Thoracic aorta (tissue), 2 donors: ENCODE measurements at places on chromosomes 1 and 21. TPM values are rescaled to one million over a fixed set of nuclear protein-coding genes. Genes with fewer than 3 reads are reported as not detected.

PSMB4 gene
- 168 TPM for total RNA-seq

FAM167B gene
- total RNA-seq = 0.78 TPM

PEF1 gene
- total RNA-seq = 99.5 TPM

LCE2B gene
- not detected for total RNA-seq

KIF21B gene
- total RNA-seq = 4.2 TPM

TLCD4 gene
- total RNA-seq = 8.0 TPM

PYHIN1 gene
- total RNA-seq = 6.5 TPM

RTCA gene
- total RNA-seq = 15.4 TPM

- DNase-seq = no peak
Observed at GRCh38 chr1:108511764-108512163, 48.1 kb upstream of the EEIG2 start.

GRCh38 chr1:218587900-218588299 lies 242.8 kb downstream of the TGFB2 start:
- DNase-seq = no peak

DNA sequence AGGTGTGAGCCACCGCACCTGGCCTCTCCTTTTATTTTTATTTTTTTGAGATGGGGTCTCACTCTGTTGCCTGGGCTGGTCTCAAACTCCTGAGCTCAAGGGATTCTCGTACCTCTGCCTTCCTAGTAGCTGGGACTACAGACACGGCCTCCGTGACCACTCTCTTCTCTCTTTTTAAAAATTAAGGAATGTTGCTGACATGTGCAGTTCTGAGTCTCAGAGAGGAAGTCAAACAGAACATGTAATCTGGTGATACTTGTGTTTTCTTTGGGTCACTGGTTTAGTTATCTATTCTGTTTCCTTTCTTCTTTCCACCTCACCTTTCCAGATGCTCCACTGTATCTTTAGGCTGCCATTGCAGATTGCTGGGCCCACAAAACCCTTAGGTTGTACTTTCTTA lies 2.7 kb downstream of the WDTC1 start:
- DNase-seq = no peak

DNA sequence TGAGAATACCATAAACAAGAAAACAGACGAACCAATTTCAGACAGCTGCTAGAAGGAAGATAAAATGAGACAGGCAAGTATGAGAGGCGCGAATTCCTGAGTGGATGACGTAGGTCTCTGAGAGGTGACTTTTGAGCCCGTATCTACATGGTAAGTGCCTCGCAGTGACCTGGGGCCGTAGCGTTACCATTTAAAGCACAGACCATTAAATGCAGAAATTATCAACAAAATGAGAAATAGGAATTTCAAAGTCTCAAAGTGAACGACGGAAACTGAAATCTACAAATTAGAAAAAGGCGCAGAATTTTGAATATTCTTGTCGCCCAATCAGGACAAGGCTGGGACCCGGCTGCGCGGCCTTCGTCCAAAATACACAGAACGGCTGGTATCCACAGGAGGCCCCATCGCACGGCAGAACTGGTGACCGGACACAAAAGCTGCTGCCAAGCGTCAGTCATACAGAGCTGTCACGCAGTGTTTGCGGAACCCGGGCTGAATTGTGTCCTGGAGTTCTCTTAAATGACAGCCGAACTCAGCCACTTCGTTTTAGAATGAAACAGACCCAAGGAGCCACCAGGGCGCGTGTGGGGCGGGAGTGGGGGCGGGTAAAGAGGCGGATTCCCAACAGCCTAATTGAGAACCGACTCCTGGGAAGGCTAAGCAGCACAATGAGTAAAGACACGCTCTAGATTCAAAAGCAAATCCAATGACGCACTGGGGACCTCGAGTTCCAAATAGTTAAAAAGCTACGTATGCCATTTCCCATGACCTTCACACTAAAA lies 13.8 kb upstream of the BOLA1 start:
- peak; percentile 66 for DNase-seq

GRCh38 chr1:156245451-156246232 lies 2.2 kb downstream of the PAQR6 start:
- no peak for DNase-seq

GRCh38 chr1:234978397-234979295 lies 150.0 kb downstream of the TOMM20 start:
- no peak for DNase-seq

- DNase-seq = no peak
Observed at GRCh38 chr1:209486861-209487593, 96.5 kb upstream of the CAMK1G start.

- no peak for DNase-seq
Observed at GRCh38 chr1:94296018-94296417, 58.6 kb upstream of the ARHGAP29 start.

DNA sequence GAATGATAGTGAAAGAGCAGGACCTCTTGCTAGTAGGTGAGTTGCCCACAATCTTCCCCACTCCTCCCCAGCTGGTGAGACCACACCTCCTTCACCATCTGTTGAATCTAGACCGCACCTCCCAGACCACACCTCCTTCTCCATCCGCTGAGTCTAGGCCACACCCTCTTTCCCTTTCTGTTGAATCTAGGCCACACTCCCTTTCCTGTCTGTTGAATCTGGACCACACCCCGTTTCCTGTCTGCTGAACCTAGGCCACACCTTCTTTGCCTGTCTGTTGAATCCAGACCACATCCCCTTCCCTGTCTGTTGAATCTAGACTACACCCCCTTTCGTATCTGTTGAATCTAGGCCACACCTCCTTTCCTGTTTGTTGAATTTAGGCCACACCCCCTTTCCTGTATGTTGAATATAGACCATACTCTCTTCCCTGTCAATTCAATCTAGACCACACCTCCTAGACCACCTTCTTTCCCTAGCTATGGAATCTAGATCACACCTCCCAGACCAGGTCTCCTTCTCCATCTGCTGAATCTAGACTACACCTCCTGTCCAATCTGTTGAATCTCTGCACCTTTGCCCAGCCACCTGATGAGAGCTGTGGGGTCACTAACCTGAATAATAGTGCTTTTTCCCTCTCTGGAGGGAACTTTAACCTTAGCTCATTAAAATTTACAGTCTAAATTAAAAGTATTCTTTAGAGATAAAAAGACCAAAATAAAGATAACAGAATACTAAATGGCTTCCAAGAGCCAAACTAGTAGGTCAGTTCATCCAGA lies 116.3 kb downstream of the DAB1 start:
- DNase-seq = no peak

GRCh38 chr21:38988509-38989378 lies 183.0 kb downstream of the ETS2 start:
- DNase-seq = no peak

DNA sequence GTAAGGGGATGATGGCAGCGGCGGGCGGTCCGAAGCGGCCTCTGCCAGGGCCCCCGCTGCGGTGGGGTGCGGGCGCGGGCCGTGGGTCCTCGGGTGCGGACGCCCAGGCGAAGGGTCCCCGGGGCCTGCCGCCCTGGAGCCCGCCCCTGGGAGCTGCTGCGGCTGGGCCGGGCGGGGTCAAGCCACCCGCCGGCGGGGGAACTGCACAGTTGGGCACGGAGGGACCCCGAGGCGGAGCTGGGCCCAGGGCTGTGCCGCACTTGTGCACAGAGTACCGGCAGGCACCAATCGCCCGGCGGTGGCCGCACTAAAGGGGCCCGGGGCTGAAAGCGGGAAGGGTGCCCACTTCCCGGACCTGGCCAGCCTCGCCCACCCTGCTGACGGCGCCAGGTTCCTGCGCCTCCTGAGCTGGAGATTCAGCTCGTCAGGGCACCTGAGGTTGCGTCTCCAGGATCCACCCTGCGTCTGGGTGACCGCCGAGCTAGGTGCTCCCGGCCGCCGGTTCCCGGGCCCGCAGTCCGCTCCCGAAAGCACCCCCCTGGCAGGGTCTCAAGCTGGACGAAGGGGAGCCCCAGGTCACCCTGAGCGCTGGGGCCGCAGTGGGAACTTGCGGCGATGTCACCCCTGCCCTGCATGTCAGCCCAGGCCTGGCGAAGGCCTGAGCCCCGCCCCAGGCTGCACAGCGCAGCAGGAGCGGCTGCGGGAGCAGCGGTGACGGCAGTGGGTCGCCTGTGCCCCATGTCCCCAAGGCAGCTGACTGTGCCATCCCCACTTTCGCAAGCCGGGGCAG lies 56.7 kb upstream of the ETV3 start:
- DNase-seq = no peak

DNA sequence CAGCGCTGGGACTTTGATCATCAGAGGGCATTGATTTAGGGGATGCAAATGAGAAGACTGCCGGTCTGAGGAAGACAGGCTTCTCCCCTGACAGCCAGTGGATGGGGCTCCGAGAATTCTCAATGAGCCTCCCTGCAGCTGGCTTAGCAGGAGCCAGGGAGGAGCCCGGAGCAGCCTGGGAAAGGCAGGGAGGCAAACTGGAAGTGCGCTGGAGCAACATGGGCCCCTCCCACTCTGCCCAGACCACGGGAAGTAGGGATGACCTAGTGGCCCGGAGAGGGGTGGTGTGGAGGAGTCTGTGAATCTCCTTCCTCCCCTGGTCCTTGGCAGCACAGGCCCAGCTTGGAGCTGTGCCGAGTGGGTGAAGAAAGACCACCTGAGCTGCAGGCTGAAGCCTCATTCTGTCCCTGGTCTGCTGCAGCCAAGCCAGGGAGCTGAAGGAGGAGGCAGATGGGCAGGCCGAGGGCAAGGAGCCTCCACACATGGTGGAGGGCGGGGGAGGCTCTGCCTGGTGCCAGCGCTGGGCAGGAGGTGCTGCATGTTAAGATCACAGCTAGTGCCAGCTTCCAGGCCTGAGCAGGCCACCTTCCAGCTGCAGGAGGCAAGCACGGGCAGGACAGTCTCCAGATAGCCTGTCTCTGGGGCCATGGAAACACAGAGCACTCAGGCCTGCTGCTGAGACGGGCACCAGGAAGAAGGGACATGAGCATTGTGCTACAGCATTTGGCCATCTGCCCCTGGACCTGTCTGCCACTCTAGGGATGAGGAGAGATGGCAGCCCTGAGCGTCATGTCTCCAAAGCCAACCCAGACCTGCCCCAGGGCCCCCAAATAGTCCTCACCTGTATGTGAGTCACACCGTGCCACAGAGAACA lies 12.2 kb upstream of the CLSTN1 start:
- DNase-seq = no peak

DNA sequence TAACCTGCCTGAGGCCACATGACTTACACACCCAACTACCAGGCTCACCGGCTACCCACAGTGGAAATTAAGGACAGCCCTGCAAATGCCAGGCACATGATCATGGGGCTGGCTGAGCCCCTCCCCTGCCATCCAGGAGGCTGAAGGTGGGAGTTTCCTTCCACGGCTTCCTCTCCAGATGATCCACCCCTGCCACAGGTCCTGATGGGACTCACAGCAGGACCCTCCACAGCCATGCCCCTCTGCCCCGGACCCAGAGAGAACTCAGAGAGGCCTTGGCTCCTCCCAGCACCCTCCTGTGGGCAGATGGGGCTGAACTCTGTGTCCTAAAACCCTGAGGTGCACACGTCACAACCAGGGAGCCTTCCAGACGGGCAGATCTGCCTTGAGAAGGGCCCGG lies 29.1 kb upstream of the CASZ1 start:
- no peak for DNase-seq

DNA sequence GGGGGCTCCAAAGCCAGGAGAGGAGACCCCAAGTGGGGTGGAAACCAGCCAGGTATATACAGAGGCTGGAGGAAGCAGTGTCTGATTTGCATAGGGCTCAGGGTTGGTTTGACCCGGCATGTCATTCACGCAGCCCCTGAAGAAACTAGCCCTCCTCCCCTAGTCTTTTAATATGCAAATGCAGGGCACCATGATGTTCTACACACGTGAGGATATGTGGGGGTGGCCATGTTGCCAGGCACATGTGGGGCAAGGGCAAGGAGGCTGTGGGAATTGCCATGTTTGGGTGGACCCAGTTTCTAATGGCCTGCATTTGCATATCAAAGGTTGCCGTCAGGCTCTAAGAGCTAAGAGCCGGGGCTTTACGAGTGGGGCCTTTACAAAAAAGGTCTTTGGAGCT lies 12.0 kb upstream of the RHOU start:
- DNase-seq = no peak

GRCh38 chr1:99250728-99251127 lies 13.6 kb upstream of the PLPPR4 start:
- no peak for DNase-seq

DNA sequence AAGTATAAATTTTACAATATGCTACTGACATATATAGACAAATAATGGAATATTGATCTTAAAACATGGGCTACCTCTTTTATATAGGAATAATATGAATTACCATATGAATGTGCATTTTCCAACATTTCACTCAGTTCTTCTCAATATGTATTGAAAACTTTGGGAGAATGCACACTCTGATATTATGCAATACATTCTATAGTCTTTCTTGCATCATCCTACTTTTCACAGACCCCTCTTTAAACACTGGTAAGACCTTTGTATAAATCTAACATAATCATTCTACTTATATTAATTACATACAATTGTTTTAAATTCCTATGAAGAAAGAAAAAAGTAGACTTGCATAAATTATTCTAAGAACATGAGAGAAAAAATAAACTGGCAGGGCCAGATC lies 69.2 kb downstream of the NCAM2 start:
- DNase-seq = no peak

- DNase-seq = no peak
Observed at GRCh38 chr1:17979815-17980214, 127.8 kb upstream of the IGSF21 start.

GRCh38 chr1:11874258-11874562 lies 15.5 kb upstream of the NPPB start:
- DNase-seq = no peak

DNA sequence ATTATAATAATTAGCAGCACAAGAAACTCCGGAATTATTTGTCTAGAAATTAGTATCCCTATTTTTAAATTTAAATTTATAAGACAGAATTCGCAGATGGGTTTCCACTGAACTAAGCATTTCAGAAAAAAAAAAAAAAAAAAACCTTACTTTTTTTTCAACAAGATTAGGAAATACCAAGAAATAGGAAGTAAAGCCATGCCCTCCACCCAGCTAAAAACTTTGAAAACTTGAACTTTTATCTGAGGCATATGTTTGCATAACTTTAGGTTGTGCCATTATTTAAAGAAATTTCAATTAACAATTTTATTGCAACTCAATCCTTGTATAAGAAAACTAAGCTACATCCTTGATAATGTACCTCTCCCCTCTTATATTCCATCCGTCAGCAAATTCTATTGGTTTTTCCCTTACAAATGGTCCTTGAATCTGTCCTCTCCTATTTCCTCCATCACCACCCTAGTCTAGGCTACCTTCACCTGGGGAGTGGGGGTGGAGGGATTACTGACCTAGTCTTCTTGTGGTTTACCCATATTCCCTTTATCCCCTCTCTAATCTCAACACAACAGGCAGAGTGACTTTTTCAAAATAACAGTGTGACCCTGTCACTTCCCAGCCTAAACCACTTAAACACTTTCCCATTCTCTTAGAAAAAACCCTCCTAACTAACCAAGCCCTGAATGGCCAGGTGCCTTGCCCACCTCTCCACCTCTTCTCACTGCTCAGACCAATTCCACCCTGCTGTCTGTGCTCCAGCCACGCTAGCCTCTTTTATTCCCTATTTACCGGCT lies 1.4 kb upstream of the EVI5 start:
- DNase-seq = no peak
